Activated CD4-positive, alpha-beta T cell treated with anti-CD3 and anti-CD28 coated beads, Interleukin-2, Interleukin-4, amounts not matched to agents 100 ng/mL and 50 ng/mL, durations not matched to agents 16 hours and 8 hours (primary cell): ENCODE measurements at places on chromosomes 4 and X.

DNA sequence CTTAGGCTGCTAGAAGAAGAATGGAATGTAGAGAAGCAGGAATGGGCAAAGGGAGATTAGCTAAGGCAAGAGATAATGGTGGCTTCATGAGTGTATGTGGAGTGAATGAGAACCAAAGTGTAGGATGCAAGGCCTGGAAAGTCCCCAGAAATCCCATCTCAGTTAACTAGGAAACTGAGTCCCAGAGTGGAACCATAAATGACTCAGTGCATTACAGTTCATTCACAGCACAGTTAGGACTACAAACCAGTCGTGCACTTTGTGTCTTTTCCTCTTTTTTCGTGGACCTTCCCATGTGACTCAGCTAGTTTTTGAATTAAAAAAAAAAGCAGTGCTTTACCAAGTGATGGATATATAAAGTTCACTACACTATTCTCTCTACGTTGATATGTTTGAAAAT lies 27.7 kb upstream of the REST start:
- no peak for DNase-seq

DNA sequence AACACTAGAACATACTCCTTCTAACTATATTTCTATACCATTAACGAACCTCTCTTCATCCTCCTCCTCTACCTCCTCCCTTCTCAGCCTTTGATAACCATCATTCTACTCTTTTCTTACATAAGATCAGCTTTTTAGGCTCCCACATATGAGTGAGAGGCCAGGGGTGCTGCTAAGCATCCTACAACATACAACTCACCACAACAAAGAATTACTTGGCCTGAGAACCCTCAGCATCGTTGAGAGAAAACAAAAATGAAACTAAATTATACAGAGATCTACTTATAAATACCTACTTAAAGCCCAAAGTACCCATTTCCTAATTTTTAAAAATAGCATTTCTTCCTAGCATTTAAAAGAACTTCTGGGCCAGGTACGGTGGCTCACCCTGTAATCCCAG lies 77.7 kb downstream of the CC2D2A start:
- no peak for DNase-seq

GRCh38 chr4:149741186-149741831 lies 74.3 kb downstream of the IQCM start:
- no peak for DNase-seq

DNA sequence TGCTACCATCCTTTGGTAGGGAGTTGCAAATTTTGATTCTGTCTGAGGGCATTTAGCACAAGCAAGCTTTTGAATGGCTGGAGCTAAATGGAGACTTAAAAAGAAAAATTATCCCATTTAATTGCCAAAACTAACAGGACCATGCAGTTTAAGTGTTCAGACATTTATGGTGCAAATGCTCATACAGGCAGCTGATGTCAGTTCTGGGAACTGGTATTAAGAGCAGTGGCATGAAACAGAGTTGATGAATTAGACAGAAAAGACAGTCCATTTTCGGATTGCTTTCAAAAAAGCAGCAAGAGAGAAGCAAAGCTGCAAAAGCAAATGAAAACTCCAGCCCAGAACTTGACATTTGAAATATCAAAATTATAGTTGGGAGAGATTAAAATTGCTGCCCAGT lies 1.3 kb downstream of the SCRG1 start:
- no peak for DNase-seq

DNA sequence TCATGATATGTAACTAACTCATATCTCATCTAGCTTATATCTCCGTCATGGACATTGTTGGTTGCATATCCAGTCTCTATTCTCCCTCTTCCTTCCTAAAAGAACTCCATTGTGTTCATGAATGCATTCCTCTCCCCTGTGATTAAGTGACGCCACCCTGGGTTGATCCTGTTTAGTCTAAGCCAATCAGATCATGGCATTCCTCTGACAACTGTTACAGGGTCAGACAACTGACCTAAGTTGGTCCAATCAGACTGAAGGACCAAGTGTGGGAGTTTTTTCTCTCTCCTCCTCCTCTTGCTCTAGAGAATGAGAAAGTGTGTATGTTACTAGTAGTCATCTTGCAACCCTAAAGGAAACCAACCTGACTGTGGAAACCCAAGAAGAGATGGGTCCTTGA lies 3.6 kb downstream of the APOO start:
- no peak for DNase-seq

GRCh38 chr4:129092631-129093190 lies 628 bp downstream of the SCLT1 start:
- DNase-seq, result no peak

DNA sequence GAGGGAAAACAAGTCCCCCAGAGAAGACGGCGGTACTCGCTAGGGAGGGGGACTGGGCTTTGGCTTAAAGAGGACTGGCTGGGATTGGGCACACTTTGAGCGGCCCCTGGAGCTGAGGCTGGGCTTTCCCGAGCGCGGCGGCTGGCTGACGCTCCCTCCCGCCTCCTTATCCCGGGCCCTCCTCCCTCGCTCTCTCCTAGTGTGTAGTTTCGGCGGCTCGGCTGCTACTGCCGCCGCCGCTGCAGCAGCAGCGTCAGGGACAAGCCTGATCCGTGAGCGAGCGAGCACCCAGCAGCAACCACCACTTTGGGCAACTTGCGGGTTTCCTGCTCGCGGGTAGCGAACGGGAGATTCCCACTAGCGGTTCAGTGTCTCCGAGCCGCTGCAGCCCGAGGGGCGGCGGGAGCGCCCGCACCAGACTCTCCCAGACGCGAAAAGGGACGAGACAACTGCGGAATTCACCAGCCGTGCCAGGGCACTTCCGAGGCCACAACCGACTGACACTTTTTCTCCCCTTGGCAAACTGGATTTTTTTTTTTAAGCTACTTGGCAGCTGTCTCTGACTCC lies 632 bp upstream of the PCDH7 start:
- DNase-seq, result no peak

GRCh38 chrX:40132751-40133150 lies 35.0 kb upstream of the BCOR start:
- no peak for DNase-seq

DNA sequence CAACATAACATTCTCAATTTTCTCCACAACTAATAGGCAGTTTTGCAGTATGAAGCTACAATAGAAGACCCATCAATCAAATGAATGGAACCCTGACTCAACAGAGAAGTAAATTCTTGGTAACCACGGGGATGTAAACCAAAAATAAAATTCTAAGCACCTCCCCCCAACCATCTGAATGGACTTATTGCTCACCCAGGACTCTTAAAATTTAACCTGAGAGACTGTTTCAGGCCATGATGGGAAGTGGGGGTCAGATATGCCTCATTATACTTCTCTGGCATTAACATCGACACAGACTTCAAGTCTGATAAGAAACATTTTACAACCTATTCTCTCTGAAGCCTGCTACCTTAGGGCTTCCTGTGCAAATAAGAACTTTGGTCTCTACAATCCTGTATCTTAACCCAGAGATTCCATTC lies 620.9 kb downstream of the TLL1 start:
- DNase-seq, result no peak

DNA sequence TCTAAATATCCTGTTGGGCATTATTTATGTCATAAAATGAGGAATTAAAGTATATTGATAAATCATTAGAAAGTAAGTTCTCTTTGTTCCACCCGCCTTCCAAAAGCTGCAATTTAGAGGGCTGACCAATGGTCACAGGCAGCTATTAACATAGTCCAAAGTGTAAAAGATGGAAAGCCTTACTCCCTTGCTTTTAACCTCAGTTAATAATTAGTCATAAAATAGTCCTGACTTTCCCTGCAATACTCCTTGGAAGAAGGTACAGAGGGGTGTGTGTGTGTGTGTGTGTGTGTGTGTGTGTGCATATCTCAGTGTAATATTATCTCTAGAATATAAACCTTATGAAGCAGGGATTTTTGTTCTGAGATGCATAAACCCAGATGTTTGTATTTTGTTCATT lies 275.4 kb downstream of the FAT4 start:
- no peak for DNase-seq

DNA sequence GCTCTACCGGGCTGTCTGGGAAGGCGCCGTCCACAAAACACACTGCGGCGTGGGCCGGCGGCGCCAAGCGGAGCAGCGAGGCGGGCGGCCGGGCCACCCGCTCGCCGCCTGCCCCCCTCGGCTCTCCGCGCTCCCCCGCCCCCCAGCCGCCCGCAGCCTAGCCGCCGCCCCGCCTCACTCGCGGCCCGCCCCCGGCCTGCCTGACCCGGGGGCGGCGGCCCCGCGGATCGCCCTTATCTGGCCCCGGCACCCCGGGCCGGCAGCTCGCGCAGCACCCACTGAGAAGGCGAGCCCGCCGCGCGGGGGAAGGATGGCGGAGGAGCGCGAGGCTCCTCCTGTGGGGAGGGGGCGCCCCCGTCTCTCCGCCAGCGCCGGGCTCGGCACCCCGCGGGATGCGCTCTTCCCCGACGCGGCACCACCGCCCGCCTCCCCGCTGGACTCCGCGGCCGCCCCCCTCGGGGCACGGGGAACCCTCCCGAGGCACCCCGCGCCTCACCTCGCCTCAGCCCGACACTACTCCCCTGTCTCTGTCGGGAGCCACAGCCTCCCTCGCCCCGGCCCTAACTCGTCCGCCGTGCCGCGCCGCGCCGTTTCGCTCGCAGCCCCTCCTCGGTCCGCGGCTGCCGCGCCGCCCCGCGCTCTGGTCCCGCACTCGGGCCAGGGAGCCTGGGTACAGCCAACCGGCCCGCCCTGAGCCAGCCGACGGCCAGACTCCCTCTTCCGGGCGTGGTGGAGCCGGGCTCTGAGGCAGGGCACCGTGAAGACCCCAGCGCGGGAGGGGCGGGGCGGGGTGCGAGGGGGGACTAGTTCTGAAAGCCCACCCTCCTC lies 566 bp downstream of the ATP11C start:
- DNase-seq, result no peak

- no peak for DNase-seq
These were observed 235.6 kb upstream of the HHIP start for GRCh38 chr4:144410230-144410783.

- peak; percentile 37 for DNase-seq
These were observed 27.2 kb downstream of the HTR2C start for GRCh38 chrX:114611018-114611619.

DNA sequence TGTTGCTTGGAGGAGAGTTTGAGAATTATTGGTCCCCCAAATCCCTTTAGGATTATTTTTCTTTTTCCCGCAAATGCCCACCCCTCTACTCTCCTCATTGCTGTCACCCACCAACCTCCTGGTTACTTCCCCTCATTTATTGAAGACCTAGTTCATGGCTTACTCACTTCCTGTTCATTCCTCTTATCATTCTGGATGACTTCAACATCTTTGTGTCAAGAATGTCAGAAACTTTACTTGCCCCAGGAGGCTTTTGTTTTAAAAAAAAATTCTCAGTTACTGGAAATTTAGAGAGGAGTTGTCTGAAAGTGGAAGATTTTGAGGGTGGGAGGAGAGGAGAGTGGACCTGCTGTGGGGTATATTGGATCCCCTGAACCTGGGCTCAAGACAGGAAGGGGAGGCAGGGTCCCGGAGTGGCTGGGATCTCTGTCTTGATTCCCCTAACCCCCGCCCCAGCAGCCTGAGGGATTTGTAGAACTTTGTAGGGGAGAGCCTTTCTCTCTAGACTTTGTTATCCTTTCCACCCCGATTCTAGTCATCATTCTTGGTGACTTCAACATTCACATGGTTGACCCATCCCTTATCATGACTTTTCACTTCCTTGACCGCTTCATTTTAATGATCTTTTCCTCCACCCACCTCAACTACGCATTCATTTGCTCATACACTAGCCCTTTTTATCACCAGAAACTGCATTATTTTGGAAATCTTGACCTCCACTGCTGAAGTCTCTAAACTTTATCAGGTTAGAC lies 69.9 kb upstream of the ESX1 start:
- no peak for DNase-seq

DNA sequence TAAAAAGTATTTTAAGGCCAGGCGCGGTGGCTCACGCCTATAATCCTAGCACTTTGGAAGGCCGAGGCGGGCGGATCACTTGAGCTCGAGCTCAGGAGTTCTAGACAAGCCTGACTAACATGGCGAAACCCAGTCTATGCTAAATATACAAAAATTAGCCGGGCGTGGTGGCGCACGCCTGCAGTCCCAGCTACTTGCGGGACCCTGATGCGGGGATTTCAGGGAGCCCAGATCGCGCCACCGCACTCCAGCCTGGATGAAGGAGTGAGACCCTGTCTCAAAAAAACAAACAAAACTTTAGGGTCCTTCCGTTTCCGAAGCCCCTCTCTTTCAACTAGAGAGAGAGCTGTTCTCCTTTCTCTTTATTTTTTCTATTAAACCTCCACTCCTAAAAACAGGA lies 1.2 kb downstream of the SLC25A31 start:
- DNase-seq, result no peak

- no peak for DNase-seq
These were observed 267.3 kb downstream of the BCOR start for GRCh38 chrX:39830414-39830813.

GRCh38 chr4:148926276-148927260 lies 484.4 kb upstream of the NR3C2 start:
- DNase-seq, result no peak

DNA sequence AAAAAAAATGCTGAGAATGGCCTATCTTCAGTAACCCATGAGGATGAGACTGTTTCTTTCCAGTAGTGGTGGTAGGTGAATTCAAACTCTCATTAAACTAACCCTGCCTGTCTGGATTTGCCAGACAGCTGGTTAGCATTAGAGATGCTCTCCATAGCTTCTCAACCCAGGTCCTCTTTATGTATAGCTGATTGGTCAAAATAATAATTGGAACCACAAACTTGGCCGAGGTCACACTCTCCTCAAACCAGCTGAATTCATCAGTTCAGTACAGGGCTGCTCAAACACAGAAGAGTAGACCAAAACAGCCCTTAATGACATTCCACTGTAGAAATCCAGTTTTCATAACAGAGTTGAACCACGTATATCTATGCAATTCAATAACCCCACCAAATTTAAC lies 85.3 kb downstream of the HCCS start:
- no peak for DNase-seq

DNA sequence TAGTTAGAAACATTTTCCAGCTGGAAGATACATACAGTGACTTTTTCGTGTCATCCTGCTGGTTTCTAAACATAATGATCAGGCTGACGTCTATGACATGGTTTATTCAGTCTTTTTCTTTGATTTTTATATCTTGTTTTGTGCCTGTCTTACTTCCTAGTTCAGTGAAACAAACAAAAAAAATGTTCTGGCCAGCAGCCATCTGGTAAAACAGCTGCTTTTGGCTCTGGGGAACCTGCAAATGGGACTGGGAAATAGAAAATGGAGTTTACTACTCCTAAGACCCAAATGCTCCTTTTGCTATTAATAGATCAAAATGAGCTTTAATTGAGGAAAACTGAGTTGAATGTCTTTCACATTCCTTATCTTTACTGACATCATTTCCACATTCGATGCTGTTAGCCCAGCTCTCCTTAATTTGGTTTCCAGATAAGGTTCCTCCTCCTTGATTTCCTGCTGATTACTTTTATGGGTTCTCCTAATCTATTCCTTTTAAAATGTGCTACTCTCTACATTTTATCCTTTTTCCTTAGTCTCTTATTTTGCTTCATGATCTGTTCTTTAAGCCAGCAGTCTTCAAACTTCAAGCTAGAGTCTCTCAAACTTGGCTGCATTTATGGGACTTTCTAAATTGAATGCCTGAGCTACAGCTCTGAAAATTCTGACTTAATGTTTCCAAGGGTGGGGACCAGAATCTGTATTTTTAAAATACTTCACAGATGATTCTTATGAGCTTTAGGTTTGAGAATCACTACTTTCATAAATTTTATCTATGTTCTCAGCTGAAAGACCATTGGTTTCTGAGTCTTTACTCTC lies 499.5 kb downstream of the ANKRD50 start:
- DNase-seq, result no peak
